ENCODE measurements at places on chromosomes 7 and 10.

- no peak for DNase-seq
Observed at GRCh38 chr7:54189330-54189729, 352.8 kb upstream of the VSTM2A start.

DNA sequence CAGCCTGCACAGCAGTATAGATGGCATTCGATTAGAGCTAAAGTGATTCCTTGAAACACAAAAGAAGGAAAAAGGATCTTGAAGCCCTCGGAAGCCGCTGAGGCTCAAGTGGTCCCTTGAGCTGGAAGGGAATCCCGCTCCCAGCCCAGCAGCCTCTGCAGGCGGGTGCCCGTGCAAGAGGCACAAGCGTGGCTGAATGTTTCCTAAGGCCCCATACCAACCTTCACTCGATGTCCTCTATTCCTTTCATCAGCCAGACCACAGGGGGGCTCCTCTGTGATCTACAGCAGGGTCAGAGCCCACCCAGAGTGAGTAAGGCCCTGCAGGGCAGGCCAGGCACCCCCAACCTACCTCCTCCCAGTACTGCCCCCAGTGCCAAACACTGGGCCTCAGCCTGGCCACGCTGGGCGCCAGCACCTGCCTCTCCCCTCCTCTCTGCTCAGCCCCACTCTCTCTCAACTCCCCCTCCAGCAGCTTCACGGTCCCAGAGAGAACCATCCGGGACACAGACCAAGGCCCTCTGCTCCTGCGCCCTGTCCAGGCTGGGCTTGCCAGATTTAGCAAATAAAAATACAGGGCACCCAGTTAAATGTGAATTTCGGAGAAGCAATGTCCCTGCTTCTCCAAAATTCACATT, 30.5 kb downstream of the EBF3 start:
- DNase-seq = no peak

GRCh38 chr10:61779950-61780659, 117.4 kb downstream of the CABCOCO1 start:
- no peak for DNase-seq

GRCh38 chr7:151904270-151904669, 27.4 kb upstream of the PRKAG2 start:
- DNase-seq = no peak

- DNase-seq = no peak
Observed at GRCh38 chr10:31961277-31962074, 32.8 kb upstream of the ARHGAP12 start.

- peak; percentile 0 for DNase-seq
Observed at GRCh38 chr10:117413928-117414618, 38.8 kb upstream of the PDZD8 start.

- DNase-seq = no peak
Observed at GRCh38 chr10:44009891-44010632, 361.4 kb upstream of the ZNF32 start.

- no peak for DNase-seq
Observed at GRCh38 chr10:60541451-60541850, 151.8 kb upstream of the ANK3 start.

DNA sequence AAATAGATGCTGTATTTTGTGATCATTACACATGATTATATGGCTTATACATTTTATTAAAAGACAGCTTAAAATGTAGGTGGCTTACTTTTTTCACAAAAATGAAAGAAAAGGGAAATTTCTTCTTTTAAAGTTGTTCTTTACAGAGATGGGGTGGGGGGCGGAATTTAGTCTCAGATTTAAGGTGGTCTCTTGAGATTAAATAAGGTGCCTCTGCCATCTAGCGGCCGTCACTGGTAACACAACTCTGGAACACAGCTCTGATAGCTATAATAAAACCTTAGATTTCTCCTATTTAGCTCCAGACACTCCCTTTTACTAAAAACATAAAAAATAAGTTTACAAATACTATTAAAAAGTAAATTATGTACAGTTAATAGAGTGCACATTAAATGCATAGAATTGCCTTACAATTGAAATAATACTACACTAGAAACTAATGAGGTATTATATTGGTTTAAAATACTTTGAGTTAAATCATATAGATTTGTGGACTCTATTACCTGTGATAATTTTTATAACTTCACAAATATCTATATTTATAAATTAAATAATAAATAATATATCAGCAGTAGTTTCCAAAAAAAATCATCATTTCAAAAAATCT, 210.9 kb downstream of the DGKB start:
- DNase-seq = peak; percentile 37

DNA sequence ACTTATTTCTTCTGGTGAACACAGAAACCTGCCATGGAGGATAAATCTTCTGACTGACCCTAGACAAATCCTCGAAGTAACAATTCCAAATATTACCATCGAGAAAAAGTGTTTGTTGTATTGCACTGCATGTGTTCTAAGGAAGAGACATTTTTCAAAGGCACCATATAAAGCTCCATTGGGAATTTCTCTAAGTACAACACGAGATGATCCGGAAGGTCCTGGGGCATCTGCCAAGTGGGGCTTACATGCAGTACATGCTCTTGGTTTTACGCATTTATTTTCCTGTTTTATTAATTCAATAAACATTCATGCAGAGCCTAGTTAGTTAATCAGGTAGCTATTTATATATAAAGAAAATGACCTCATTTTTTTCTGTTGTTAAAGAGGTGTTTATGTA, 692.0 kb upstream of the IGFBP3 start:
- no peak for DNase-seq

GRCh38 chr7:27115221-27116026, 12.9 kb upstream of the HOXA2 start:
- DNase-seq = peak; percentile 67
